Neural progenitor cell (in vitro differentiated cells): ENCODE measurements at places on chromosomes 13 and 19.
A peak's percentile ranks its signal among the peaks of the same experiment; 100 is the strongest.

- peak; percentile 65 for DNase-seq
These were observed at the start of gene GRIK5 for GRCh38 chr19:42069619-42070351. GRIK5 (minus strand) TSS chr19:42070206; CDS start chr19:42065770, 4,436 bp downstream.

- DNase-seq: no peak
These were observed 297.2 kb downstream of the DCT start for GRCh38 chr13:94182185-94182761.

DNA sequence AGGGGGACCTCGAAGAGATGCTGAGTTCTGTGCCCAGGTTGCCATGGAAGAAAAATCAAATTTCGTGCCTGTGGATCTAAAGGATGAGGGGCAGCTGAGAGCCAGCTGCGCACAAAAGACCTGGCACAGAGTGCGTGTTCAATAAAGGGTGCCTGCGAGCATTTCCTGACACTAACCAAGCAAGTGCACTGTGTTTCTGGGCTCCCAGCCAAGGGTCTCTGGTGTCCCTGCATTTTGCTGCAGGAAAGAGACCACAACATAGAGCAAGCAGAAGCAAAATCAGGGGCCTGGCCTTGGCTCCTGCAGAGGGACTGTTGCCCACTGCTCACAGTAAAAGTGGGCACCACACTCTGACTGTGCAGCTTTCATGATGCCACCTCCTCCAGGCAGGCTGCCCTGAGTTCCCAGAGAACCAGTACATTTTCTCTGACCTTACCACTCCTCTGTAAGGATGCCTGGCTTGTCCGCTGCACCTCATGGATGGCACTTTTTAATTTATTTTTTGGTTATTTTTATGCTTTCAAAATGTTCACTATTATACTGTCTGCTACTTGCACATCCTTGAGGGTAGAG, 70.8 kb upstream of the GPR12 start:
- DNase-seq: no peak

GRCh38 chr13:30711375-30711774, 24.0 kb upstream of the ALOX5AP start:
- no peak for DNase-seq

DNA sequence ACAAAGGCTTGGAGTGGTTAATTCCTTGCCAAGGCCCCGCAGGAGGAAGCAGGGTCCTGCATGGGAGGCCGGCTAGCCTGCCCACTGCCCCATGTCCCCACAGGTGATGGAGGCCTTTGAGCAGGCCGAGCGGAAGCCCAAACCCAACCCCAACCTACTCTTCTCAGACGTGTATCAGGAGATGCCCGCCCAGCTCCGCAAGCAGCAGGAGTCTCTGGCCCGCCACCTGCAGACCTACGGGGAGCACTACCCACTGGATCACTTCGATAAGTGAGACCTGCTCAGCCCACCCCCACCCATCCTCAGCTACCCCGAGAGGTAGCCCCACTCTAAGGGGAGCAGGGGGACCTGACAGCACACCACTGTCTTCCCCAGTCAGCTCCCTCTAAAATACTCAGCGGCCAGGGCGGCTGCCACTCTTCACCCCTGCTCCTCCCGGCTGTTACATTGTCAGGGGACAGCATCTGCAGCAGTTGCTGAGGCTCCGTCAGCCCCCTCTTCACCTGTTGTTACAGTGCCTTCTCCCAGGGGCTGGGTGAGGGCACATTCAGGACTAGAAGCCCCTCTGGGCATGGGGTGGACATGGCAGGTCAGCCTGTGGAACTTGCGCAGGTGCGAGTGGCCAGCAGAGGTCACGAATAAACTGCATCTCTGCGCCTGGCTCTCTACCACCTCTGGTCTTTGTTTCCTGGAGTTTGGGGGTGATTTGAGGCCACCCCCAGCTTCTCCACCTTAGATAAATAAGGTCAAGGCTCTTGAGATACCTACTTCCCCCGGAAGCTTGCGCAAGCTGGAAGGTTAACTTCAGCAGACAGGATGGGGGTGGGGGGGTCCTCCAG, 2.6 kb downstream of the B3GNT8 start:
- DNase-seq: no peak

- peak; percentile 58 for DNase-seq
These were observed 15.4 kb downstream of the SHANK1 start for GRCh38 chr19:50703915-50704796.

GRCh38 chr13:21825801-21826200, 154.9 kb downstream of the FGF9 start:
- no peak for DNase-seq

DNA sequence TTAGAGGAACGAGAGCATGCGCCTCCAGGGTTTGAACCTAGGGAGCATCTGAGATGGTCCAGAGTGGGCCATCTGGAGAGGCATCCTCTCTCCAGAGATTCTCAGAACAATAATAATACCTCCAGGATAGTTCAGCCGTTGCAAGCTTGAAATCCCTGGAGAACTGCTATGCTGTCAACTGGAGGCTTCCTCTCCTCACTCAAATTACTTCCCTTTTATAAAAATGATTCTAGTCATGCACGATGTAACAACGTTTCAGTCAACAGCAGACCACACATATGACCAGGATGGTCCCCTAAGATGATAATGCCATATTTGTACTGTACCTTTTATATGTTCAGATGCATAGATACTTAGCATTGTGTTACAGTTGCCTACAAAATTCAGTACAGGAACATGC, 108.7 kb downstream of the SHISA2 start:
- DNase-seq: no peak

GRCh38 chr13:30810801-30811200, 75.5 kb downstream of the ALOX5AP start:
- no peak for DNase-seq

- DNase-seq: no peak
These were observed 47.4 kb upstream of the PCDH9 start for GRCh38 chr13:67277581-67277980.

DNA sequence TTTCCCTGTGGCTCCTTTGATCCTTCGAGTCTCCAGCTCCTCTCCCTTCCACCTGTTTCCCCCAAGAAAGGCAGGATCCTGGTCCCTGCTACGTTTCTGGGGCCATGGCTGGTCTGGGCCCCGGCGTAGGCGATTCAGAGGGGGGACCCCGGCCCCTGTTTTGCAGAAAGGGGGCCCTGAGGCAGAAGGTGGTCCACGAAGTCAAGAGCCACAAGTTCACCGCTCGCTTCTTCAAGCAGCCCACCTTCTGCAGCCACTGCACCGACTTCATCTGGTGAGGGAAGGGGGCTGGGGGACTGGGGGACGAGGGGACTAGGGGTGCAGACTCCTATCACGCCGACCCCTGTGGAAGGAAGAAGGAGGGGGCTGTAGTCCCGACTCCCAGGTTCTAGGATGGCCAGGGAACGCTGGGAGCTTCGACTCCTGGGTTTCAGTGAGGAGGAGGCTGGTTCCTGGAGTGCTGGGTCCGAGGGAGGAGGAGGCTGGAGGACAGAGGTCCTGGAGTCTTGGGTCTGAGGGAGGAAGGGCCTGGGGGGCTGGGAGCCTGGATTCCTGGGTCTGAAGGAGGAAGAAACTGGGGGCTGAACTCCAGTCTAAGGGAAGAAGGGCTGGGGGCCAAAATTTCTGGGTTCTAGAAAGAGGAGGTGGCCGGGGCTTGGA, 524 bp downstream of the PRKCG start:
- no peak for DNase-seq

DNA sequence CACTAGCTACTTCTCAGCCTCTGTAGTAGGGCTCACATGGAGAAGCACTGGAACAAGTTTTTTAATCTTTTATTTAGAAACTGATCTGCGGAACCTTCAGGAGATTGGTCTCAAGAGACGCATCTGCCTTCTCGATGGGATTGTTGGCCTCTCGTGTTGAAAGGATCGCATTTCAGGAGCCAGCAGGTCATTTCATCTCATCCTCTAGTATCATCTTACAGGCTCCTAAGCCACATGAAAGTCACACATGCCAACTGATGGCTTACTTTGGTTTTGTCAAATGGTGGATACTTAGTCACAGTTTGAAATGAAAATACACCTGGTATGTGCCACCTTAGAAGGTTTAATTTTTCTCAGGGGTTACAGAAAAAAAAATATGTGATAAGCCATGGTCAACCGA, 1703.6 kb downstream of the EFNB2 start:
- peak; percentile 7 for DNase-seq

GRCh38 chr13:20964904-20965303, 62.4 kb upstream of the XPO4 start:
- DNase-seq: no peak

DNA sequence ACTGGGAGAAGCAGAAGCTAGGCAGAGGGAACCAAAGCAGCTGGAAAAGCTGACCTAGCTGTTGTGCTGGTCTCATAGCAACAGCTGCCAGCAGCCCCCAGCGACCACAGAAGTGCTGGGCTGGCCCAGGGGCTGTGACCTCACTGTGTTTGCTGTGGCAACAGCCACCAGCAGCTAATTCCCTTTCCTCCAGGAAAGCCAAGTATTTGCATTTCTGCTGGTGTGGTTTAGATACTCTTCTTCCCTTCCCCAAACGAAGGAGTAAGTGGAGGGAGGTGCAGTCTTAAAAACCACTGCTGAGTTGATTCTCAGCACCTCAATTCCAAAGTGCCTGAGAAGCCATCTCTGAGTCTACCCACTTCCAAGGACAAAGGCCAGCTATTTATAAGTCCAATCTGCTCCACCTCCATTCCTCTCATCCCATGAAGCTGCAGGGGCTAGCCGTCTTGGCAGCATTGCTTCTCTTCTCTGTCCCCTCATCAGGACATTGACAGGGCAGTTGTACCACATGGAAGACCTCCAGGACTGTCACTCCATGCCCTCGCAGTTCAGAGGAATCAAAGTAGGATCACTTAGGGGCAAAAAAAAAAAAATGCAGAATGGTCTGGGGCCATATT, 11.5 kb upstream of the CCDC97 start:
- DNase-seq: no peak

GRCh38 chr13:67620665-67621064, 390.5 kb upstream of the PCDH9 start:
- no peak for DNase-seq

DNA sequence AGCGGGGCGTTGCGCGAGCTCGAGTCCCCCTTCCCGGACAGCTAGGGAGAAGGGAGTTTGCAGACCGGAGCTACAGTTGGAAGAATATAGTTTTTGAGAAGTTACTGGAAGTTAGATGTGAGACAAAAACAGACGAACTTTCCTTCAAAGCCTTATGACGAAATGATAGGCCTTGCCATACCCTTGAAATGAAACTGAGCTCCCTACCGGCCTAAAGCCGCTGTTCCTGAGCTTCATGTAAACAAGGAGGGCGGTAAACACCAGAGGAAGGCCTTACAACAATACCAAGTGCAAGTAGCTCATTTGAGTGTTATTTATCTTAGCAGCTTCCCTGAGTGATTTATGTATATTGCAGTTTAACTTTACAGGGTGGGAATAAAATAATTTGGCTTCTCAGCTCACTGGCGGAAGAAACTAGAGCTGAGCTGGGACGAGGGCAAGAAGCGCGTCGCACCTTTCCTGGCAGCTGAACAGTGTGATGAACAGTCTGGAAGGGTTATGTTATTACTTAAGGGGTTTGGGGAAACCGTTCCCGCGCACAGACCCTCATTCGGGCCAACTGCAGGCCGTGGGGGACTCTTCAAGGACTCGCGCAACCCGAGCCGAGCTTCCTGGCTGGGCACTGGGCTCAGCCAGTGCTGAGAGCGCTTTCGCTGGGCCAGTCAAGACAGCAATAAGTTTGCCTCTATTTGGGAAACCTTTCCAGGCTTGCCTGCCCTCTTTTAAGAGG, 111.2 kb downstream of the KCNRG start:
- DNase-seq: peak; percentile 48

DNA sequence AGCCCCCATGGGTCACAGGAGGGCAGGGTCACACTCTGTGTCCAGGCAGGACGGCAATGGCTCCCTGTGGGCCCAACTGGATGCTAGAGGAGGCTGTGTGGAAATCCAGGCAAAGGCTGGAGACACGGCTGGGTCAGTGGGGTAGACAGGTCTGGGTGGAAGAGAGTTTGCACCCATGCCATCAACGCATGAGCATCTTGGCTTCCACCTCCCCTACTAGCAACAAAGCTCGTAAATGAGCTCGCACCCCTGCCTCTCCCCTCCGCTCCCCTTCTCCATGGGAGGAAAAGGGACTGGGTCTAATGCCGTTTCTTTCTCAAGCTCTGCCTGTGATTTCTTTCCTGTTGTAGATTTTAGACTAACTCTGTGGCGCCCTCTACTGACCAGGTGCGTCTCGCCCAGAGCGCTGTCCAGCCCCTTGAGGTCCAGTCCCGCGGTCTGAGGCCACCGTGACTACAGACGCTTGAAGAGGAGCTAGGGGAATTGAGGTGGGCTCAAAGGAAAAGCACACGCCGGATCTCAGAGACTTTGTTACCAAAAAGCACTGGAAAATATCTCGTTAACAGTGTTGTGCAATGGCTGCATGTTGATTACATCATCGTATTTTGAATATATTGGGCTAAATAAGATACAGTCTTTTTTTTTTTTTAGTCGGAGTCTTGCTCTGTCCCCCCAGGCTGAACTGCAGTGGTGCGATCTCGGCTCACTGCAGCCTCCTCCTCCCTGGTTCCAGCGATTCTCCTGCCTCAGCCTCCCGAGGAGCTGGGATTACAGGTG, 50.7 kb upstream of the USP29 start:
- DNase-seq: no peak

DNA sequence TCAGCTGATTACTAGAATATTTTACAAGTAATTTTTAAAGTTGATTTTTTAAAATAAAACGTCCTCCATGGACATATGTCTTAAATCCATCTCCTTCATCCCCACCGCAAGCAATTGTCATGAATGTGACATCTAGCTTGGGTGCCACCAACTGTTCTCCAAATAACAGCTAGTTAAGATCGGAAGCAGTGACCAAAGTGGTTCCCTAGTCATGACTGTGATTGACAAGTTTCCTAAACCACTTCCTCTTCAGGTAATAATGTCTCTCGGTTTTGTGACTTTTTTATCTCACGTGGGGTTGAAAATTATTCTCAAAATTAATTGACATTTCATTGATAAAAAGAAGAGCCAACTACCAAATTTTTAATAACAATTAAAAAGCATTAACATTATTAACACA, 135.3 kb upstream of the MIR17HG start:
- no peak for DNase-seq

GRCh38 chr13:23718996-23719395, 148.8 kb downstream of the TNFRSF19 start:
- DNase-seq: no peak

DNA sequence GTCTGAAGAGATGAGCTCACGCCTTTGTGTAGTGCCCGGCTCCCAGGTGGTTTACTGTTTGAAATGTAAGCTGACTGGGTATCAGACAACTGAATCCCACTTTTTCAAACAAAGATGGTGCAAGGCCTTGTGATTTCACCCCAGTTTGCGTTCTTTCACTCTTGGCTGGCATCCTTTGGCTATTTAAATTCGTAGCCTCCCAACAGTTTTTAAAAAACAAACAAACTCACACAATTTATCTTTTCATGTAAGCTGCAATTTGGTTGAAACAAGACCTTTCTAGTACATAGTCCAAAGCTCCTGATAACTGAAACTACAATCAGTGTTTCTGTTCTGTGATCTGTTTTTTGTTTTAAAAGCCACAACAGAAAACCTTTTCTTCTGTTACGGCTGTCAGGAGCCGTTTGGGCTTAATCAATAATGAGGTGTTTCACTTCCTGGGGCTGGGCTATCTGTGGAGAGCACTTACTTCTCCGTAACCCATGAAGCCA, 65.1 kb upstream of the NPAS1 start:
- DNase-seq: no peak
